ENCODE measurements at places on chromosomes 11 and 22. TPM values are rescaled to one million over a fixed set of nuclear protein-coding genes. Genes with fewer than 3 reads are reported as not detected.
A peak's percentile ranks its signal among the peaks of the same experiment; 100 is the strongest.

GRCh38 chr11:26297189-26297975, 34.5 kb upstream of the ANO3 start:
- peak; percentile 68 for ATAC-seq

DNA sequence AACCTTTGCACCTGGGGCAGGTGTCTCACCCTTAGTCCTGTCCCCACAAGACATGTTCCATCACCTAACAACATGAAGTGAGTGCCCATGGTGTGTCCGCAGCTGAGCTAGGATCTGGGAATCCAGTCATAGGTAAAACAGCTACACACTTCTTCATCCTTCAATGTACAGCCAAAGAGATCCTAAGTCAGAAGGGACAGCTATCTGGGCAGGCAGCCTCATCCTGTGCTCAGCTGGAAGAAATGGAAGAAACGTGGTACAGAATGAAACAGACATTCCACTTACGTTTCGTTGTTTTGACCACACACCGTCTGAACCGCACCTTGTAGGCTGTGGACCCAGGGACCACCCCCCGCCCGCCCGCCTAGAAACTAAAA, 30.8 kb downstream of the PDGFB start:
- no peak for ATAC-seq

GRCh38 chr11:794766-795633, 3.1 kb downstream of the SLC25A22 start:
- no peak for ATAC-seq

The EI24 gene
- total RNA-seq: 86.0 TPM

DNA sequence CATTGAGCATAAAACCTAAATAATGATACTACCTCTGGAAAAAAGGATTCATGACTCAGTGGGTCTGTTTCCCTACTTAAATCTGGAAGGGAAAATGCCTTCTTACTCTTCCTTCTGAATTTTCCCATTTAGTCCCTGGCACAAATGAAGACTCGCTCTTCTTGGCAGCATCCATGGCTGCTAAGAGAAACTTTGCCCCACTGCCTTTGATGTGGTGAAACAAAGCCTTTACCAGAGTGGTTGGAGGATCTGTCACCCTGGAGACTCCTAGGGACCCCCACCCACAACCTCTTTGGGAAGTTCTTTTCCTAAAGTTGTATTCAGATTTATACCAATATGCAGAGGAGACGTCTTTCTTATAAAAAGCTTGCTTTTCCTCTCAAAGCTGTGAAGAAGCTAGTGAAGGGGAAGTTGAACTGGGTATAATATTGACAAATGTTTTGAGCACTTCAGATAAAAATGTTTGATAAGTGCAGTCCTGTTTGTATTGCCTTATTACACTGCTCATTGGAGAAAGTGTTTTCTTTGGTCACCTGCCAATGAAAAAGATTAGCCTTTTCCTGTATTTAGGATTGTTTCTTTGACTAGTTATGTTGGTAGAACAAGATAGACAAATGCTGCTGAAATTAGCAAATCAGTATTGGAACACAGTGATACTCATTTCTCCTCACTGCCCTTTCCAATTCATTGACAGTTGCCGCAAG, 77.3 kb downstream of the ARFGAP2 start:
- ATAC-seq: no peak

Measured in gastroesophageal sphincter (tissue), 4 donors.